Hepatocyte (in vitro differentiated cells): ENCODE measurements at places on chromosomes 13 and 19. TPM values are rescaled to one million over a fixed set of nuclear protein-coding genes. Genes with fewer than 3 reads are reported as not detected.

DNA sequence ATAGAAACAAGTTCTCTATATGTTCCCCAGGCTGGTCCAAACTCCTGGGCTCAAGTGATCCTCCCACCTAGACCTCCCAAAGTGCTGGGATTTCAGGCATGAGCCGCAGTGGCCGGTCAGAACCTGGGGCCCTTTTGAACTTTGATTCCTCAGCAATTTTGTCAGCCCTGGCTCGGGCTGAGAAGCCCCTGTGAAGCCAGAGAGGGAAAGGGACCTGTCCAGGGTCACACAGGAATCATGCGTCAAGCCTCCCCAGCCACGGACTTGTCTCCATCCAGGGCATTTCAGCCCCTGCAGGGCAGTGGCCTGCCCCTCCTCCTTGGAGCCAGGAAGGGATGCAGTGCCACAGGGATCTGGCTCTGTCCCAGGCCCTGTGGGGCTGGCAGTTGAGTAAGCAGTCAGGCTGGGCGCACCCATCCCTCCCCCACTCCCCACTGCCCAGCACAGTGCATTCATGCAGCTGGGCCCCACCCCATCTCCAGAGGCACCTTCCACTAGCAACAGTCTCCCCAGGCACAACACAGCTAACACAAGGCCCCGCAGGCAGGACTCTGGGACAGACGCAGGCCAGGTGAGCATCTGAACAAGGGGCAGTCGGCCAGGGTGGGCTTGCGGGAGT is at the start of gene CAPS:
TSS of gene CAPS (plus strand) at position 516 of the 619 bp plus-strand sequence. CDS start 153 bp downstream, outside the sequence.
- peaks cover 30% of the 10 kb centered on the region for H3K4me1 ChIP-seq
- H3K36me3 ChIP-seq = no peaks in the 10 kb centered on the region
- no peaks in the 10 kb centered on the region for H3K27me3 ChIP-seq
- DNase-seq = no peak

Gene JAK3
- polyA plus RNA-seq = 3.0 and 3.6 TPM in 2 replicates

Gene TMPRSS9
- not detected in 2 replicates for polyA plus RNA-seq

GRCh38 chr19:30785458-30786137 is 413.4 kb downstream of the ZNF536 start:
- H3K27me3 ChIP-seq = no peaks in the 10 kb centered on the region
- H3K4me1 ChIP-seq = peaks cover 12% of the 10 kb centered on the region
- no peak for DNase-seq
- H3K36me3 ChIP-seq = no peaks in the 10 kb centered on the region
- no peak overlapping the region for H3K27ac ChIP-seq

GRCh38 chr19:39144290-39145071 is 18.9 kb downstream of the PAK4 start:
- H3K4me3 ChIP-seq = no peak overlapping the region
- peak; percentile 23 for DNase-seq
- peaks cover 49% of the 10 kb centered on the region for H3K4me1 ChIP-seq
- peak overlapping the region; percentile 92 for H3K27ac ChIP-seq
- no peaks in the 10 kb centered on the region for H3K27me3 ChIP-seq

Gene ZNF560
- polyA plus RNA-seq = not detected in 2 replicates

DNA sequence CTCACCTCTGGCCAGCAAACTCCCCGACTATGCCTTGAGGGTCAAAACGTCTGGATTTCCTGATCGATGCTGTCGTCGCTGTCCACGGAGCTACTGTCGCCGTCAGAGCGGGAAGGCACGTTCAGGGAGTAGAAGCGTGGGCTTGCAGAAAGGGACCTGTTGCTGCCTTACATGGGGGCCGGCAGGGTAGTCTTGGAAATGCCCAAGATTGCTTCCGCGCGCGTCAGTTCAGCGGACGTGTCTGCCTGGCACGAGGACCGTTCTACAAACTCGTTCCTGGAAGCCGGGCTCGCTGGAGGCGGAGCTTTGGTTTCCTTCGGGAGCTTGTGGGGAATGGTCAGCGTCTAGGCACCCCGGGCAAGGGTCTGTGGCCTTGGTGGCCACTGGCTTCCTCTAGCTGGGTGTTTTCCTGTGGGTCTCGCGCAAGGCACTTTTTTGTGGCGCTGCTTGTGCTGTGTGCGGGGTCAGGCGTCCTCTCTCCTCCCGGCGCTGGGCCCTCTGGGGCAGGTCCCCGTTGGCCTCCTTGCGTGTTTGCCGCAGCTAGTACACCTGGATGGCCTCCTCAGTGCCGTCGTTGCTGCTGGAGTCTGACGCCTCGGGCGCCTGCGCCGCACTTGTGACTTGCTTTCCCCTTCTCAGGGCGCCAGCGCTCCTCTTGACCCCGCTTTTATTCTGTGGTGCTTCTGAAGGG is 15.4 kb downstream of the RB1 start:
- no peak overlapping the region for H3K27ac ChIP-seq
- no peaks in the 10 kb centered on the region for H3K36me3 ChIP-seq
- H3K4me3 ChIP-seq = no peak overlapping the region
- H3K27me3 ChIP-seq = no peaks in the 10 kb centered on the region
- no peaks in the 10 kb centered on the region for H3K4me1 ChIP-seq
- DNase-seq = no peak

- no peaks in the 10 kb centered on the region for H3K27me3 ChIP-seq
- no peaks in the 10 kb centered on the region for H3K4me1 ChIP-seq
- no peak overlapping the region for H3K27ac ChIP-seq
- H3K36me3 ChIP-seq = no peaks in the 10 kb centered on the region
These were observed 35.2 kb upstream of the WDFY2 start for GRCh38 chr13:51549050-51549449.

DNA sequence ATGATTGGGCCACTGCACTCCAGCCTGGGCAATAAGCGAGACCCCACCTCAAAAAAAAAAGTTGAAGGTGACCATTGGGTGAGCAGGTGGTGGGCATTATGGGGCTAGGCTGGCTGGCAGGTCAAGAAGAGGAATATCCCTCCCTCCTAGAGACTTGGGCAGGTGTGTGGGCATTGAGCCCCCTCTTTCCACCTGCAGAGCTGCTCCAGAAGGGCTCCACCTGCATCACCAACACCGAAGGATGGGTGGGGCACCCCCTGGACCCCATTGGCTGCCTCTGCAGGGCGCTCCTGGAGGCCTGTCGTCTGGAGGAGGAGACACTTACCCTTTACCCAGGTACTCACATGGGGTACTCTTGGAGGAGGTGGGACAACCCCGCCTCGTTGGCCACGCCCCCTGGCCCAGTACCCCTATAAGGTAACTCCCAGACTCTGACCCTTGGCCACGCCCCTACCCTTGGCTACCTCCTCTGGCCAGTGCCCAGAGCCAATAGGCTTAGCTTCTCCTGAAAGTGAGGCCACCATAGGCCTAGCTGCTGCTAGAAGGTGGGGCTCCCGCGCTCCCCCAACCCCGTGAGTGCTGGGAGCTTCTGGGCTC is 21.9 kb downstream of the ZSWIM4 start:
- H3K27me3 ChIP-seq = no peaks in the 10 kb centered on the region
- no peak overlapping the region for H3K27ac ChIP-seq
- no peaks in the 10 kb centered on the region for H3K36me3 ChIP-seq

- H3K4me3 ChIP-seq = no peak overlapping the region
- no peak overlapping the region for H3K27ac ChIP-seq
- no peaks in the 10 kb centered on the region for H3K4me1 ChIP-seq
- DNase-seq = no peak
These were observed 544.2 kb upstream of the KLF12 start for GRCh38 chr13:74678308-74678965.

DNA sequence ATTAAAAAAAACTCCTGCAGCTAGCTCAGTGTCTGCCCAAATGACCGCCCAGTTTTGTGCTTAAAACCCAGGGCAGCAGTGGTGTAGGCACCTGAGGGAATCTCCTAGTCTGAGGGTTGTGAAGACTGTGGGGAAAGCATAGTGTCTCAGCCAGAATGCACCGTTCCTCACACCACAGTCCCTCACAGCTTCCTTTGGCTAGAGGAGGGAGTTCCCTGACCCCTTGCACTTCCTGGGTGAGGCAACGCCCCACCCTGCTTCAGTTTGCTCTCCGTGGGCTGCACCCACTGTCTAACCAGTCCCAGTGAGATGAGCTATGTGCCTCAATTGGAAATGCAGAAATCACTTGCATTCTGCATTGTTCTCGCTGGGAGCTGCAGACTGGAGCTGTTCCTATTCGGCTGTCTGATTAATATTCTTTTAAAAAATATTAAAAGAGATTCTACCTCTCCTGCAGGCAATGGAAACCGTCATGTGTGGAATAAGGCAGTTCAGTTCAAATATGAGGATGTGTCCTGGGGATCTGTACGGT is 645.7 kb downstream of the FGF9 start:
- no peak overlapping the region for H3K4me3 ChIP-seq
- no peaks in the 10 kb centered on the region for H3K4me1 ChIP-seq
- no peak overlapping the region for H3K27ac ChIP-seq

- peaks cover 21% of the 10 kb centered on the region for H3K4me1 ChIP-seq
- H3K27ac ChIP-seq = peak overlapping the region; percentile 53
- peaks cover 5% of the 10 kb centered on the region for H3K27me3 ChIP-seq
- H3K36me3 ChIP-seq = no peaks in the 10 kb centered on the region
- peak; percentile 69 for DNase-seq
These were observed 2.4 kb upstream of the RGL3 start for GRCh38 chr19:11421371-11422098.

- H3K4me1 ChIP-seq = peaks cover 23% of the 10 kb centered on the region
- H3K36me3 ChIP-seq = no peaks in the 10 kb centered on the region
- DNase-seq = no peak
- no peak overlapping the region for H3K4me3 ChIP-seq
These were observed 2.2 kb upstream of the AMH start for GRCh38 chr19:2246801-2247361.

GRCh38 chr19:45355910-45356309 is 14.5 kb downstream of the ERCC2 start:
- H3K4me3 ChIP-seq = no peak overlapping the region
- DNase-seq = no peak
- no peaks in the 10 kb centered on the region for H3K27me3 ChIP-seq
- no peaks in the 10 kb centered on the region for H3K36me3 ChIP-seq
- no peaks in the 10 kb centered on the region for H3K4me1 ChIP-seq
- no peak overlapping the region for H3K27ac ChIP-seq
